COR-L47 (cell line): ENCODE measurements at places on chromosomes 4 and X.

DNA sequence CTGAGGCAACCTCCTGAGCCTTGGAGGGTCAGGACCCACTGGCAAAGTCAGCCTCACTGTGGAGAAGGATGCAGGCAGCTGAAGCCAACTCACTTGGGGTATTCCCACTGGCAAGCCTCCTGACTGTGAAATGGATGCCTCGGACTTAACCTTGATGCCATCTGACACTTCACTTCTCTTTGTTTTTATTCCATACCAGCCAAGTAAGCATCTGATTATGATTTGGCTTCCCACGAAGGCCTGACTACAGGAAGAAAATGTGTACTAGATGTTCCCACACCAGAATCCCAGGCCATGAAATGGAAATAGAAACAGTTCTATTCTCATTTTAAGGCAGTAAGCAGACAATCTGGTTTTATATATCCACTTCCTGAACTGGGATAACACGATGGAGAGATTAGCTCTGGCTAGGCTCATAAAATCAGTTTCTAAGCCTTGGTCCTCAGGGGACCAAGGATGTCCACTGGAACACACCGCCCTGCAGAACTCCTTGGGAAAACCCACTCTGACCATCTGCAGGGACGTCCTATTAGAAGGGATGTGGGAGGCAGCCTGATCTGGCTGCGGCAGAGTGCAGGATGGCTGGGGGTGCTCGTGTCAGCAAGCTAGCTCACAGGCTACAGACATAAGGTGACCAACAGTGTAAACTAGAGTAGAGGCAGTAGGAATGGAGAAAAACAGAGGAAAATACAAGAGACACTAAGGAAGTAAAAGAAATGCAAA lies 89.3 kb downstream of the TSPAN5 start:
- no peak for DNase-seq

DNA sequence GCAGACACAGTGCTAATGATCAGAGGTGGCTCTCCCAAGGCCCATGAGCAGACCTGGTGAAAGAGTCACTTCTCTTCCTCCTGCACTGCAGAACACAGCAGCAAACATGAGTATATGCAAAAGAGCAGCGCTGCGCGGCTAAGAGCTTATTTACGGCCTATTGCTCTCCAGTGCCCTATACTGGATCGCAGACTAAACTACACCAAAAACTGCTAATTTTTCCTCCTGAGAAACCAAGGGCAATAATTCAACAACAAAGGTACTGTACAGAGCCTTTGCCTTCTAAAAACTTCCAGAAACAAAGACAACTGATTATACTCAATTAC lies 702.5 kb downstream of the ARAP2 start:
- no peak for DNase-seq

- DNase-seq = no peak
Measured at GRCh38 chrX:150192816-150193215, 170.3 kb upstream of the MAMLD1 start.

DNA sequence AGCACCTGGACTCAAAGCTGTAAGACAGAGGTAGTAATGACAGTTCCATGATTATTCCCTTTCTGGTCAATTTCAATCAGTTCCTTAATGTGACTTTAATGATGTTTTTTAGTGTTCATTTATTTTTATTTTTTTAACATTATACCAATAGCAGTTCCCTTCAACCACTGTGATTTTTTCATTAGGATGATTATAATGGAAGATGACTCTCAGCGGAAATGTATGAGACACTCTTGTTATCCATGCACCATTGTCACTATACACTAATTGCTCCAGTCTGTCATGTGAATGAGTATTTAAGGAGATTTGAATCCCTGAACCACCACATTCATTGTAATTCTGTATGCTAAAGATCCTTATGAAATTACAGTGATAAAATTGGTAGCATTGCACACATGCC lies 2102.3 kb upstream of the AGA start:
- no peak for DNase-seq

DNA sequence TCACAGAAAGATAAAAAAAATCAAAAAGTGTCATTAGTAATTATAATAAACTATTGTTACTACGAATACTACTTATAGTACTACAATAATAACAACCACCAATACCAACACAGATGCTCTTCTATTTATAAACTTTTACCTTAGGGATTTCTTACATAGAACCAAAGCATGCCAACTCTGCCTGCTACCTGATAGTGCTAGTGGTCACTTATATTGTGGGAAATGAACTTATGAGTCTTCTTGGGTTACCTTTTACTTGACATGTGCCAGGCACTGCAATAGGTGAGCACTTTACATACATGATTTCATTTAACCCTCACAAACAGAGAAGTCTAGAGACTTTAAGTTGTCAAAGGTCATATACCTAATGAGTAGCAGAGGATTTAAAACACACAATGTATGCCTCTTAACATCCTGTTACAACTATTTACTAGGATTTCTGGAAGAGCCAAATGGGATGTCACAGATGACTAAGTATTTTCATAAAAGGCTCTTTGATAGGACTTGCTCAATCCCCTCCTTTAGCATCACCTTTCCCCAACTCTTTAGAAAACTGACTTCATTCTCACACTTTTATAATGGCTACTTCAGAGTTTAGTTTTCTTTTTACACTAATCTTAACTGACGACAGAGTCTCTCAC lies 265.2 kb downstream of the CHIC1 start:
- DNase-seq = no peak

DNA sequence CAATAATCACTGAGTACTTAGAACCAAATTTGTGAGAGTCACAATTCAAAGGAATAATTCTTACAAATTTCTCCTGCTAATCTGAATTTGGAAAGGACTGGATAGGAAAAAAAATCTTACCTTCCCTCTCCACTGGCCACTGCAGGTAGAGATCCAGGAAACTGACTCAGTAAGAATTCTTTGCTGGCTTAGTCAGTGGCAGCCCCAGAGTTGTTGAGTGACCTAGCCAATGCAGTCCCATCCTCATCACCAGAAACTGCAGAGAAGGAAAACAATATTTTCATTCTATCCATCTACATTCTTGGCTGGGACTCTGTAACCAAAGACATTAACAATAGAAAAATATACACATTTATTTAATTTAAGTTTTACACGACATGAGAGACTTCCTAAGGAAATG lies 572.0 kb downstream of the ADGRL3 start:
- no peak for DNase-seq

DNA sequence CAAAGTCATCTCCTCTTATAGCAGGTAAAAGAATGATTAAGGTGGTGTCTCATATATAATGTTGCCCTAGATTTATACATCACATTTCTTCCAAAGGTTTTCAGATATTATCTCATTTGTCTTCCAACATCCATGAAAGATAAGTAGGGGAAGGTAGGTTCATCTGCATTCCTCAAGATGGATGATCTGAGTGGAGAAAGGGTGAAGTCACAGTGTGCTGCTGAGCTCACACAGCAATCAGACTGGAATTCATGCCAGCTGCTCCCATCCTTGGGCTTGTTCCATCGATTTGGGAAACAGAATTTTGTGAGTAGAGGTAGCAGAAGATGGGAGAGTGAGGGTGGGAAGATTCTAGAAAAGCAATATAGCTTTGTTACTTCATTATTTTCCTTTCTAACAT lies 482.4 kb downstream of the INPP4B start:
- DNase-seq = no peak

- DNase-seq = no peak
Measured at GRCh38 chr4:75696581-75696980, 23.4 kb upstream of the G3BP2 start.
